ENCODE measurements at places on chromosomes 16 and 17.
A peak's percentile ranks its signal among the peaks of the same experiment; 100 is the strongest.

DNA sequence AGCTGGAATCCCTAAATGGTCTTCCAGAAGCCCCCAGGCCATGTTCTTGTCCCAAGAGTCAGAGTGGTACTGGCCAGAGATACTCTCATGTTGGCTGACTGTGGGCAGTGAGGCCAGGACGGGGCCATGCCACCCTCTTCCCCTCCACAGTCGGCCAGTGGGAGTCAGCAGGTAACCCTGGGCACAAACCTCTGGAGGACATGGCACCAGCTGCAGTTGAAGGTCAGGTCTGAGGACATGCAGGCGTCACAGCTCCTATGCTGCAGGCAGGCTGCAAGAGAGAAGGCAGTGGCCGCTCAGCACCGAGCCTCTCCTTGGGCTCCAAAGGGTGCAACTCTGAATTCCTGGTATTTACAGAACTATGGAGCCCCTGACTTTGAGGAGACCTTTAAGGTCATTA lies 68.2 kb downstream of the PLXDC1 start:
- DNase-seq = no peak

- peak; percentile 16 for DNase-seq
Observed at GRCh38 chr16:4142268-4142667, 26.0 kb upstream of the ADCY9 start.

- no peak for DNase-seq
Observed at GRCh38 chr16:2278956-2279800, 11.3 kb upstream of the RNPS1 start.

- DNase-seq = no peak
Observed at GRCh38 chr17:72353502-72353901, 232.7 kb downstream of the SOX9 start.

DNA sequence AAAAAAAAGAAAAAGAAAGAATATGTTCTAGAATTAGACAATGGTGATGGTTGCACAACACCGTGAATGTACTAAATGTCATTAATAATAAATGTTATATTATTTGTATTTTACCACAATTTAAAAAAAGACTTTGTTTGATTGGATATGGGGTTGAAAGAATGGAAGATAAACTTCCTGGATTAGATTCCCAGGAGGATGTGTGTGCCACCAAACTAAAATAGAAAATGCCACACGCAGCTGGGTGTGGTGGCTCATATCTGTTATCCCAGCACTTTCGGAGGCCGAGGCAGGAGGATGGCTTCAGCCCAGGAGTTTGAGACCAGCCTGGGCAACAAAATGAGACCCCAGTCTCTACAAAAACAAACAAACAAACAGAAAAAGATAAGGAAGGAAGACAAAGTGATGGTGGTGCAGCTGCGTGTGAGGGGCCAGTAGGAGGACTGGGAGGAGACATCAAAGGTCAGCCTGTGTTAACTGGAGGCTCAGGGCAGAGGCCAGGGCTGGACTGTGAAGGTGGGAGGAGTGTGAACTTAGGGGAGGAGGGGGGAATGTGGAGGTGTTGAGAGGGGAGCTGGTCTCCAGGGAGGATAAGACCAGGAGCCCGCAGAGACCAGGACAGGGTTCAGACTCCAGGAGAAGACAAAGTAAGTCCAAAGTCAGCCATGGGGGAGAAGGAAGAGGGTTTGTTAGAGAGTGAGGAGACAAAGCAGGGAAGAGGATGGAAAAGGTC lies 4.1 kb downstream of the PECAM1 start:
- no peak for DNase-seq

DNA sequence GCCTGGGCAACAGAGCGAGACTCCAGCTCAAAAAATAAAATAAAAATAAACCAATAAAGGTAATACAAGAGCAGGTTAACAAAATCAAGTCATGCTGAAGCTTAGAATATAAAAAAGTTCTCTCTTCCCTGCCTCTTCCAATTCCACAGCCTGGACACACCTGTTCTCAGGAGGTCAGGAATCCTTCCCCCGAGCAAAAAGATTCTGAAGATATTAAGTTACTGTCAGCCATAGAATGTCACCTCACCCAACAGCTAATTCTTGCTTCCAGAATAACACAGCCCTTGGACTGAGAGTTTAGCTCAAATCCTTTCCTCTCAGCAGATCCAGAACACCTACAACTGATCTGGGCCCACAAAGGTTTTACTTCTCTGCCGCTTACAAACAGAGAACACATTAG lies 27.1 kb downstream of the SLC39A11 start:
- DNase-seq = no peak

DNA sequence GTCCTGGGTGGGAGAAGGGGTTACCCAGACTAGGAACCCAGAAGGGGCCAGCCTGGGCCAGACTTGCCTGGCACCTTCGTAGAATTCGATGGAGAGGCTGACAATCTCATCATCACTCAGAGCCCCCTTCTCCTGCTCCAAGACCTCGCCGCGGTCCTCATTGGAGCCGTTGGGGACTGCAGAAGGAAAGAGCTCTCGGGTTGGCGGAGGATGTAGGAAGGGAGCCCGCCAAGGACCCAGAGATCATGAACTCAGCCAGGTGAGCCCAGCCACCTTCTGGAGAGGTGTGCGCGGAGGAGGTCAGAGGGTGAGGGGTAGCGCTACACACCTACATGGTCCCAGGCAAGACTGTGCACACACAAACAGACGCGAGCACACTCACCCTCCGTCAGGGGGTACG lies 8.5 kb downstream of the CISD3 start:
- no peak for DNase-seq

DNA sequence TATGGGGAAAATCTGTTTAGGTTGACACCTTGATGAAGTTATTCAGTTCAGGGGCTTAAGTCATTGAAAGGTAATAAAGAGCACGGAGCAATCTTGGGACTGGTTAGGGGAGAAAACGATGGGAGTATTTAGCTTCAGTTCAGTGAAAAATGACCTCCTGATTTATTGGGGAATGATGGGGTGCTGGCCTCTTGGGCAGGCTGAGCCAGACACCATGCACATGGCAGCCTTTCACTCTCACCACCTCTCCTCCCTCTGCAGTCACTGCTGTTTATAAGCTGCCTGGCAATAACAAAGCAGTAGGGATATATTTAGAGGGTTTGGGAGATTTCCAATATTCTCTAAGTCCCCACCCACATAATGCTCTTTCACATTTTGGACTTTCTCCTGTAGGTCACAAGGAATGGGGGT lies 140.5 kb upstream of the HS3ST2 start:
- no peak for DNase-seq

- DNase-seq = no peak
Observed at GRCh38 chr17:5097101-5097834, 14.4 kb downstream of the ZNF232 start.

DNA sequence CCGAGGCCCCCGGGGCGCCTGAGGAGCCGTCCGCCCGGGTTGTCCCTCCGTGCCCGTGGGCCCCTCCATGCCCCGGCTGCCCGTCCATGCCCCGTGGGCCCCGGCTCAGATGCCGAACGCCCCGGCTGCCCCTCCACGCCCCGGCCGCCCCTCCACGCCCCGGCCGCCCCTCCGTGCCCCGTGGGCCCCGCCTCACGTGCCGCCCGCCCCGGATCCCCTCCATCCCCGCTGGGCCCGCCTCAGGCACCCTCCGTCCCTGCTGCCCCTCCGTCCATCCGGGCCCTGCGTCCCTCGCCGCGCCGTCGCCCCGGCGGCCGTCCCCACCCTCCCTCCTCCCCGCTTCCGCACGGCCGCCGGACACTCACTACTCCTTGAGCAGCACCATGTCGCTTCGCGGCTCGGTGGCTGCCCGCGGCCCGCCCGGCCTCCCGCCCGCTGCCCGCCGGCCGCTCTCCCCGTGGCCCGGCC lies 382 bp downstream of the PITPNA start:
- DNase-seq = no peak

DNA sequence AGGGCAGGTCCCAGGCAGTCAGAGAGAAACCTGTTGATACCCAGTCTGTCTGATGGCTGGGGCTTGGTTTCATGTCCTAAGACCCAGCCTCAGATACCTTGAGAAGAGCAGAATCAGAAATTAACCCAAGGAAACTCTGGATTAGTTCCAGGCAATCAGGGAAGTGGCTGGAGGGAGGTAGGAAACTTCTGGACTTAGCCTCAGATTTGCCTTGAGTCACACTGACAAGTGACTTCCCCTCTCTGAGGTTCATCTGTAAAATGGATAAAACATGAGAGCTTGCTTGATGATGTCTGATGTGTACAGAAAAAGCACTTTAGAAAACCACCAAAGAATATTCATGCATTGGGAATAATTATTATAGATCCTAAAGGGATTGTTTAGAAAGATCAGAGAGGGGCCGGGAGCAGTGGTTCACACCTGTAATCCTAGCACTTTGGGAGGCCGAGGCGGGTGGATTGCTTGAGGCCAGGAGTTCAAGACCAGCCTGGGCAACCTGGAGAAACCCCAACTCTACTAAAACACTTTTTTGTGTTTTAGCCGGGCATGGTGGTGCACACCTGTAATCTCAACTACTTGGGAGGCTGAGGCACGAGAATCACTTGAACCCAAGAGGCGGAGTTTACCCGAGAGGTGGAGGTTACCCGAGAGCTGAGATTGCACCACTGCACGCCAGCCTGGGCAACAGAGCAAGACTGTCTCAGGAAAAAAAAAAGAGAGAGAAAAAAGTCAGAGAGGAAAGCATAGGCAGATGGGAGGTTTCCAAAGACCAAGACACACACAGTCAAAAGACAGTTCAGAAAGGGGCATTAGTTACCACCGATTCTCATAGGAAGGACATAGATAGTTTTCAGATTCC lies 3.8 kb downstream of the CIITA start:
- no peak for DNase-seq

DNA sequence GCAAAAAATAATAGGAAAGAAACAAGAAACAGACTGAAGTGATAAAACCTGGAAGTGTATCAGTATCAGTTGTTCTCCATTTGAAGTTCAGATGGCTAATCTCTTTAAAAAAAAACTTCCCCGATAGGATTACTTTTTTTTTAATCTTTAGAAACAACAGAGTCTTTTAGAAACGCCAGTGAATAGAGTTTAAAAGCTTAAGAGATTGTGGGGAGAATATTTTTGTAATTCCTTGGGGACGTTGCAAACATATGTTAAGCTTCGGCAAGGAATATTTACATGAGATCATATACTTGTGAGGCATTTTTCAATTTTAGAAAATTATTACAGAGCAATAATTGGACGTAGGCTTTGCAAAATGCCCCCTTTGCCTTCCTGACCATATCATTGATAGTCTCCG lies 13.2 kb downstream of the MAF start:
- DNase-seq = no peak

- DNase-seq = peak; percentile 68
Observed at GRCh38 chr16:58306327-58306726, 11.5 kb upstream of the PRSS54 start.

DNA sequence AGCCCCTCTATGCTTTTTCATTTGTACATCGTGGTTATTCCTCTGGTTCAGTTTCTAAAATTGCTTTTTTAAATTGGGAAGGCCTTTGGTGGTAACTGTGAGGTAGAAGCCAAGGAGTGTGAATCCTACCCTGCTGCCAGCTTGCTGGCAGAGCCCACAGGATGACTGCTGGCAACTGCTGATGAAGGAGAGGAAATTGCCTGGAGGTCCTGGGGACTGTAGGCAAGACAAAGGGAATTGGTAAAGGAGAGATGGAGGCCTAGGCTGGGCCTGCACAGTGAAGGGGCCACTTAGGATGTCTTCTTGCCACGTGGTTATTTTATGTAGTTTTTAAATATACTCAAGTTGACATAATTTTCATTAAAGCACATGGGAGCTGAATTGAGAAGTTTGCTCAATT lies 15.8 kb downstream of the C17orf58 start:
- DNase-seq = no peak

- DNase-seq = no peak
Observed at GRCh38 chr17:64282753-64283080, 19.7 kb upstream of the TEX2 start.

DNA sequence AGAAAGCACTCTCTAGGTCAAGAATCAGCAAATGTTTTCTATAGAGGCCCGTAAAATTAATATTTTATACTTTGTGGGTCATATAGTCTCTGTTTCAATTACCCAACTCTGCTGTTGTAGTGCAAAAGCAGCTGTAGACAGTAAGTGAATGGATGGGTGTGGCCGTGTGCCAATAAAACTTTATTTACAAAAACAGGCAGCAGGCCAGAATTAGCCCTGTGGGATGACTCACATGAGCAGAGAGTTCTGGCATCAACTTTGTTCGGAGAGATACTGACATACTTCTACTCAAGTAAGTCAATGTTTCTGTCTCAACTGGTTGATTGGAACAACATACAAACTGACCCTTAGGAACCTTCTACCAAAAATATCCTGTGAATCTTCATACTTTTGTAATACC lies 616.2 kb downstream of the MAF start:
- DNase-seq = no peak

GRCh38 chr17:39687101-39687545 lies 734 bp downstream of the PGAP3 start:
- DNase-seq = no peak

All from activated CD4-positive, alpha-beta T cell treated with anti-CD3 and anti-CD28 coated beads, Interleukin-2, amount 50 U/mL, for 48 hours (primary cell).